ENCODE measurements at places on chromosomes 6 and 20. TPM values are rescaled to one million over a fixed set of nuclear protein-coding genes. Genes with fewer than 3 reads are reported as not detected.

HLA-DQA2 gene
- total RNA-seq, result not detected

TBX18 gene
- total RNA-seq, result 2.2 TPM

HFE gene
- 0.31 TPM for total RNA-seq

SPTLC3 gene
- 0.63 TPM for total RNA-seq

NR2E1 gene
- 13.5 TPM for total RNA-seq

RNF144B gene
- 1.9 TPM for total RNA-seq

F13A1 gene
- total RNA-seq, result 2.5 TPM

BANF2 gene
- not detected for total RNA-seq

ACTL10 gene
- 1.6 TPM for total RNA-seq

TRIM15 gene
- not detected for total RNA-seq

IL17A gene
- not detected for total RNA-seq

DTNBP1 gene
- 7.8 TPM for total RNA-seq

All from parietal lobe (tissue), 2 donors.